Stimulated activated naive CD4-positive, alpha-beta T cell treated with Interleukin-2 at 50 U/mL for 16 hours (primary cell): ENCODE measurements at places on chromosomes 12 and 14.

DNA sequence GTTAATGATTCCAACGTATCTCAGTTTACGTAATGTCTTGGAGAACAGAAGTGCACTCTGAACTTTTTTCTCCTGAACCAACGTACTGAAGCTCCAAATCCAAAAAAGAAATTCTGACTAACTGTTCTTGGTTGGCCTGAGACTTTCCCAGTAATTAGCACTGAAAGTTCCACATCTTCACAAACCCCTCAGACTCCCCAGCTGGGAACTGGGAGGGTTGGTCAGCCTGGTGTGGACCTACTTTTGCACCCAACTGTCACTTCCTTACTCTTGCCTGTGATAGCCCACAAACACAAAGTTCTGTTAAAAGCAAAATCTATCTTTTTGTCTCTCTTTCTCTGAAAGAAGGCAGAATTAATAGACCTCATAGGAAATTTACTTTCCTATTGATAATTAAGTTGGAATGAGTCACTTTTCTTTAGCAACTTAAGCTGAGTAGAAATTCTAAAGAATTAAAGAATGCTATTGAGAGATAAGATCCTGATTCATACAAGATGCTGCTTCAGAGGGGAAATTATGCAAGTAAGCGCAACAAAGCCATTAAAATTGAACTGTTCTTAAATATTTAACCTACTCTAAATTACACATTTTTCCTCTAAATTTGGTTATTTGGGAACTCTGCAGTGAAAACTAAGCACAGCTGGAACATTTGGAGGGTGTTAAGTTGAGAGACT, 155.0 kb downstream of the EPS8 start:
- no peak for DNase-seq

DNA sequence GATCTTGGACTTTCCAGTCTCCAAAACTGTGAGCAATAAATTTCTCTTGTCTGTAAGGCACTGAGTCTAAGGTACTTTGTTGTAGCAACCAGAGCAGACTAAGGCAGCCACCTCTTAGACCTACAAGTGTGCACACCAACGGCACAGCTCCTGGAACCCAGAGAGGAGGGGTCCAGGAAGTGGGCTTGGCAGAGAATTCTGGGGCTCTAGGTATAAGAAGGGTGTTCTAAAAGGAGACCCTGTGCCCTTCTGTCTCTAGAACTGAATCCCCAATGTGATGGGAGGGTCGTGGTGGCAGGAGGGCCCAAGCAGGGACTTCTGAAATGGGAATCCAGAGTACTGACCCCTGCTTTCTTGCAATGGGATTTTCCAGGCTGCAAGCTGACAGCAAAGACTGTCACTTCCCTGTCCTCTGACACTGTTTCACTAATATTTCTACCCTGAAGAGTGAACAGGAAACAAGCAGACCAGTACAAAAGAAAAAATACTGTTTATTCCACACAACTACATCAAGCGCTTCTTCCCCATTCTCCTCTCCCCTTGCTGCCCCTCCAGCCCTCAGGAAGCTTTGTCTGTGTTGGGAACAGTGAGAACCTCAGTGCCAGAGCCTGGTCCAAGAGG, 13.6 kb upstream of the TFCP2 start:
- DNase-seq, result no peak

GRCh38 chr12:127749416-127749815, 517.6 kb upstream of the TMEM132C start:
- DNase-seq, result no peak

GRCh38 chr12:52121824-52122539, 42.5 kb downstream of the SMIM41 start:
- DNase-seq, result peak; percentile 30

DNA sequence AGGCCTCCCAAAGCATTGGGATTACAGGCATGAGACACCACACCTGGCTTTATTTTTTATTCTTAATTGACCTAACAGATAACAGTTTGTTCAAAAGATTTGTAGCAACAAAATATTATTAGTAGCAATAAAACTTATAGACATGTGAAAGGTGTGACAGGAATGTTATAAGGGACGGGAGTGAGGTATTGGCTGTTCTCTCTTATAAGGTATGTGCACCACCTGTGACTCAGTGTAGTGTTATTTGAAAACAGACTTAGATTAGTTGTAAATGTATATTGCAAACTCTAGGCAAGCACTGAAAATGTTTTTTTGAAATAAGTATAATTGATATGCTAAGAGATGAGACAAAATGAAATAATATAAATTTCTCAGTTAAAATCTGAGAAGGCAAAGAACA, 57.8 kb downstream of the KLRG1 start:
- no peak for DNase-seq

- no peak for DNase-seq
Observed at GRCh38 chr12:8012651-8013309, 19.7 kb upstream of the FOXJ2 start.

DNA sequence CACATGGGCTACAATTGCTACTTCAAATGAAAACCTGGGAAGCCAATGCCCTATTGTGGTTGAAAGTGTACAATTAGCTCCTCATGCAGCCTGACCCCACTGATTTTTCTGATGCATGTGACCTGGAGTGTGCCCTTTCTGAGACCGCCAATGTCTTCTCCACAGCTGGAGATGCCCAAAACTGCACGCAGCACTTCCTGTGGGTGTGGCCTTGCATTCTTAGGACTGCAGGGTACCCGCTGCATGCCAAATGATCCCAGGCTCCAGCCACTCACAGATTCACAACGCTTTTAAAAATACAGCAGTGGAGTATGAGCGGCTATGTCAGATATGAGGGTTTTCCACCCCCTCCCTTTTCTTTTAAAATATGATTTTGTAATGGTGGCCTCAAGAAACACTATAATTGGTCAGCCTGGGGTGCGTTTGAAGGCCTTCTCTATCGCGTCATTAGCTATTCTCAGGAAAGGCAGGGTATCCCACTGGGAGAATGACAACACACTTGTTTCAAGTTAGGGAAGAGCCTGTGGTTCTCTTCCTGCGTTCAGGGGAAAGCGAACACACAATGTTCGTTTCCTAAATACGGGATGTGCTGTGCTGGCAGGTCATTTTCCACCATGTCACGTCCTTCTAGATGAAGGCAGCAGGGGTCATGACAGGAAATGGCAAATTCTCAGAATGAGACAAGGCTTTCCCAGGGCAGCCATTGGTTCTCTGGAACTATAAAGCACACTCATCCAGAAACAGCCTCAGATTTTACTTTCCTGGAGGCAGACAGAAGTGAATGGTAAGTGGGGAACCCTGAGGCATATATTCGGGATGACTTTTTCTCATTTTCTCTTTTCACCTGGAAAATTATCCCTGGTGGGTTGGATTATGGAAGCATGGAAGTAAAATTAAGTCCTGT, at the start of gene APOLD1:
Gene APOLD1, plus strand, starts transcription at position 749 of the 904 bp plus-strand sequence. Its CDS starts 33 bp downstream, at position 782.
- no peak for DNase-seq

DNA sequence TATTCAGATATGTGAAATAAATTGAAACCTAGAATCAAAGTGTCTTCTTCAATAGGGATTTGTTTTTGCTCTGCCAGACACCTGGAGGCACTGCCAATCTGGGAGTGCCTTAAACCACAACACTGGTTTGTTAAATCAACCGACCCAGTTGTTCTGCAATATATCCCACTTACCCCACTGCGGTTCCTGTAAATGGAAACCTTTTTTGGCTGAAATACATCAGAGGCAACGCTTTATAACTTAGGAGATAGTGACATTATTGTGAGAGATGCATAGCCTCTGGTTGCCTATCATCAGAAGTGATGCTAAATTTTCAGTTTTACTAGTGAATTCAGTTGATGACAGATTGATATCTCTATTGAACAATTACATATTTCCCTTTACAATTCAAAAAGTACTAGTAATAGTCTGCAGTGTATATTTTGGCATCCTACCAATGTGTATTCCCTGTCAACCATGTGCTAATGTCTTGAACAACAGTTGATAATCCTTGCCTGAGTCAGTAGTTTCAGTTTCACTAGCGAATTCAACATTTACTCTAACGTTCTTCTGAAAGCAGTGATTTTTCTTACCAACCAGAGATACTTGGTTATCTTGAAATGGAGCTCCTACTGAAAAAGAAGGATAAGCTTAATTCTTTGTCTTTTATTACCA, 30.5 kb downstream of the PPP2R5C start:
- DNase-seq, result no peak

DNA sequence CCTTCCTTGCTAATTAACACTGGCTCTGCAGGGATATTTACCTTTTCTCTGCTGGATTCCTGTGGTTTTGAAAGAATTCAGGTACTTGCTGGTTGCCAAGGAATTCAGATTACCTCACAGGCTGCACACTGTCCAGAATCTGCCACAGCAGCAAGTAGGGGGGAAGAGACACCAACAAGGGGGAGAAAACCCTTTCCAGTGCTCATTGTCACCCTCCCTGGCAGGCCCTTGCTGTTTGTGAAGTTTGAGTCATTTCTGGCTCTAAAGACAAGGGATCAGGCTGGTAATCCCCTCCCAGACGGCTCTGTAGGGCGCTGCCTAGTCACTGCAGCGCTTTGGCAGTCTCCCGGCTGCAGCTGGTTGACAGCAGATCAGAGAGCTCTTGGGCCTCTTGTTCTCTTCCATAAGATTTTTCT, 50.8 kb downstream of the TTLL5 start:
- no peak for DNase-seq

- DNase-seq, result no peak
Observed at GRCh38 chr14:74258764-74259035, 19.5 kb downstream of the VSX2 start.

DNA sequence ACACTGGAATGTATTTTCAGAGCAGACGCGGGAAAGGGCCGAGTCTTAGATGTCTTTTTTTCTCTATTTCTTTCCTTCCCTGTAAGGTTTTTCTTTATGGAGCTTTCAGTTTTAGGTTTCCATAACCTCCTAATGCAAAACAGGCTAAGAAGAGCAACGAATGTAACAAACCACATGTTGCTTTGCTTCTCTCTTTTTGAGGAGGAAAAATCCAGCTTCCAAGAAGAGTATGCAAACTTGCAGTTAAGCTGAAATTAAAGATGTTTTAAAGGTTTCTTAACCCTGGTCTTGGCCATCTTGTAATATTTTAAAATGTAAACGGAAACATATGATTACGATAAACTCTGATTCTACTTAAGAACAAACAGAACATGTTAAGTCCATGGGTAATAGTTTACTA, 86.9 kb downstream of the PRICKLE1 start:
- no peak for DNase-seq

GRCh38 chr12:97797473-97797872, 334.9 kb downstream of the RMST start:
- DNase-seq, result no peak

GRCh38 chr14:87626266-87626665, 366.7 kb downstream of the GALC start:
- DNase-seq, result no peak

GRCh38 chr12:39112064-39112463, 206.7 kb upstream of the CPNE8 start:
- no peak for DNase-seq

DNA sequence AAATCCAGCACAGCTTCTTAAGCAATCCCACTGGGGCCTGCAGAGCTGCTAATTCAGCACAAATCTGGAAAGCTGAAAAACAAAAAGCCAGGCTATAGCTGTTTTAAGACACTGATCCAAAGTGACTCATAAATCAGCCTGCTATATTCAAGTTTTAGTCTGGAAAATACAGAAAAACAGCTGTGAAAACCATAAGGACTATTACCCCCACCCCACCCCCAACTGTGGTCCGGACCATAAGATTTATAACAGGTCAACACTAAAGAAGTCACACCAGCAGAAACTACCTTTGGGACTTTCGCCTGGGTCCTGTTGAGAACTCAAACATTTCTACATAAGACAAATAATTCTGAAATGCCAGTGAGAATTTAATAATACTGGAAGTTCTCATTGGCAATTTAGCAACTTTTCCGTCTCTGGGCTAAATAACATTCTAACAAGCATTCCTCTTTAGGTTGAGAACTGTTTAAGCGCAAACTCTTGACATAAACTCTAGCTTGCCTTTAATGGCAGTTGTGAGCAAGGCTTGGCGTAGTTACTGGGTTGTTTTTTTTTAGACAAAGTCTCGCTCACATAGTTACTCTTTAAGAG, 3.3 kb downstream of the LRIG3 start:
- no peak for DNase-seq

- DNase-seq, result no peak
Observed at GRCh38 chr14:52352061-52352491, 38.0 kb downstream of the PTGER2 start.

GRCh38 chr14:23129759-23130316, 10.8 kb upstream of the CEBPE start:
- no peak for DNase-seq

DNA sequence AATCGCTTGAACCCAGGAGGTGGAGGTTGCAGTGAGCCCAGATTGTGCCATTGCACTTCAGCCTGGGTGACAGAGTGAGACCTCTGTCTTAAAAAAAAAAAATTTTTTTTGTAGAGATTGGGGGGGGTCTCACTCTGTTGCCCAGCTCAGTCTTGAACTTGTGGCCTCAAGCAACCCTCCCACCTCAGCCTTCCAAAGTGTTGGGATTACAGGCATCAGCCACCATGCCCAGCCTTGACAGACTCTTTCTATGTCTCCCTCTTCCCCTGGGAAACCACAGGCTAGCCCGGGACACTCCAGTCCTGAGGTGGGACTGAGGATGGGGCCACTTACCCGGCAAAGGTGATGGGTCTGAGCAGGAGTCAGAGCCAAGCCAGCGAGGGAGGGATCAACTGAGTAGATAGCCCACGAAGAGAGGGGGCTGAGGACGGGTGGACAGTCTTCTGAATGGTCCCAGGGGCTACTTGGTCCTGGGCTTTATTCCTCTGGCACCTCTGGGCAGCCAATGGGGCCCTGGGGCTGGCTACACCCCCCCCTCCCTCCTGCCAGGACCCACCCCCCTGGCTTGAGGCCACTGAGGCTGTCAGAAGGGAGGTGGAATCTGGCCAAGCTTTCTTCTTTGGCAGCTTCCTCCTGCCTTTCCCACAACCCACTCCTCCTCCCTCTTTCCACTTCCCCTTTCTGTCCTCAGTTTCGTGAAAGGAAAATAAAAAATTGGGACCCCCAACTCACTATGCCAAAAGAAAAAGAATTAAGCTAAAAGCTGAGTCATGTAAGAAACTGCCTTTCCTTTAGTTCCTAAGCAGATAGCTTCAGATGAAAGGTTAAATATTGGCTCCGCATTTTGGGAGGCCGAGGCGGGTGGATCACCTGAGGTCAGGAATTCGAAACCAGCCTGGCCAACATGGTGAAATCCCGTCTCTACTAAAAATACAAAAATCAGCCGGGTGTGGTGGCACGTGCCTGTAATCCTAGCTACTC, at the start of gene SDS:
Gene SDS, minus strand, starts transcription at position 453 of the 981 bp plus-strand sequence. CDS start 4,179 bp downstream, outside the sequence.
- DNase-seq, result no peak

GRCh38 chr12:106309671-106310505, 7.4 kb downstream of the TCP11L2 start:
- no peak for DNase-seq

GRCh38 chr14:92122761-92123160, 992 bp downstream of the CPSF2 start:
- no peak for DNase-seq
